ENCODE measurements at places on chromosomes 7 and 10. TPM values are rescaled to one million over a fixed set of nuclear protein-coding genes. Genes with fewer than 3 reads are reported as not detected.

HOXA3 gene
- total RNA-seq = not detected

CDC14C gene
- total RNA-seq = not detected

NUB1 gene
- total RNA-seq = 67.3 TPM

OR2A5 gene
- not detected for total RNA-seq

AKR1D1 gene
- total RNA-seq = not detected

- DNase-seq = peak; percentile 52
Measured at GRCh38 chr10:6491841-6492609, 88.1 kb downstream of the PRKCQ start.

DNA sequence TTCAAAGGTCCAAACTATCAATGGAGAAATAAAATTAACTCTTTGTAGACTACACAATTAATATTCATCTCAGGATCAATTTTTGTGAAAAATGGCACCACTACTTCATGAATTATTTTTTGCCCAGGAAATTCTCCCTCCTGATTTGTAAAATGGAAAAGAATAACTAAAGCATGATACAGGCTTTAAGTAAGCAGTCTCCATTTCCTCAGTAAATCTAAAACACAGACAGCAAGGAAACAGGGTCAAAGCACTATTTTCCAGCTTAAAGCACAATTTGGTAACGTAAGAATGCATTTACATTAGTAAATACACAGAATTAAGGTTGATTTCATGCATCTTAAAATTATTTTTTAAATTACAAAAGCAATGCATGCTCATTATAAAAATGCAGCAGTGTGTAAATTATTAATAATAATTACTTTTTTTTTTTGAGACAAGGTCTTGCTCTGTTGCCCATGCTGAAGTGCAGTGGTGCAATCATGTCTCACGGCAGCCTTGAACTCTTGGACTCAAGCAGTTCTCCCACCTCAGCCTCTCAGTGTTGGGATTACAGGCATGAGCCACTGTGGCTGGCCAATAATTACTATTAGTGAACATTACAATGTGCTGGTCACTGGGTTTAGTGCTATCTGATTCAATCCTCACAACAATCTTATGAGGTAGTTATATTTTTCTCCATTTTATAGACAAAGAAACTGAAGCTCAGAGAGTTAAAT is 26.1 kb upstream of the VCL start:
- no peak for DNase-seq

GRCh38 chr7:81013083-81013817 is 94.4 kb upstream of the SEMA3C start:
- no peak for DNase-seq

- no peak for DNase-seq
Measured at GRCh38 chr7:85130702-85131101, 56.2 kb downstream of the SEMA3D start.

- no peak for DNase-seq
Measured at GRCh38 chr10:17146892-17147291, 17.3 kb upstream of the CUBN start.

- no peak for DNase-seq
Measured at GRCh38 chr10:59617996-59618395, 91.7 kb downstream of the SLC16A9 start.

GRCh38 chr10:112296908-112297331 is 13.7 kb downstream of the TECTB start:
- no peak for DNase-seq

- no peak for DNase-seq
Measured at GRCh38 chr7:638256-639011, 88.1 kb upstream of the DNAAF5 start.

GRCh38 chr7:1854866-1855724 is 185.0 kb downstream of the ELFN1 start:
- no peak for DNase-seq

DNA sequence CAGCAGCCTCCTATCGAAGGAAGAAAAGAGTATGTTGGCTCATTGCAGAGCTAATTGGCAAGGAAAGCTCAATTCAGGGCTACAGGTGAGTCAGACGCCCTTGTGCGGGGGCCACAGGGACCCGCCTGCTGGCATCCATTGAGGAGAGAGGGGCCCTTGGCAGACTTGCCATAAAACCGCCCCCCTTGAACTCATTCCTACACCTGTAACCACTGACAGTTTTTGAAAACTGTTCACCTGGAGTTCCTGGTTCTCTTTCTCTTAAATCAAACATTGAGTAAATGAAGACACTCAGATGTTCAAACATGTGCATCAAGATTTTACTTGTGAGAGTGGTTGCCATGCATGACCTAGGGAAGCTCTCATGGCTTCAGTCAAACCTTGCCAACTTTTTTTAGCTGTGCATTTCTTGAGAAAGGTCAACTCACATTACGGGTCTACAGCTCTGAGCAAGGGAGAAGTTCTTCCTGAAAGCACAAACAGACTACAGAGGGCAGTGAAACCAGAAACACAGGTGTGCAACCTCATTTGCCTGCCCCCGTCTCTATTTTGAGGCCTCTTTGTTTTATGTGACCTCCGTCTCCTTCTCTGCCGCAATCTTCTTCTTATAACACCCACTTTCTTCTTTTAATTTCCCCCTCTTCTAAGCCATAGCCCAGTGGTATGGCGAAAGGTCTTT is 87.8 kb downstream of the TBXAS1 start:
- no peak for DNase-seq

DNA sequence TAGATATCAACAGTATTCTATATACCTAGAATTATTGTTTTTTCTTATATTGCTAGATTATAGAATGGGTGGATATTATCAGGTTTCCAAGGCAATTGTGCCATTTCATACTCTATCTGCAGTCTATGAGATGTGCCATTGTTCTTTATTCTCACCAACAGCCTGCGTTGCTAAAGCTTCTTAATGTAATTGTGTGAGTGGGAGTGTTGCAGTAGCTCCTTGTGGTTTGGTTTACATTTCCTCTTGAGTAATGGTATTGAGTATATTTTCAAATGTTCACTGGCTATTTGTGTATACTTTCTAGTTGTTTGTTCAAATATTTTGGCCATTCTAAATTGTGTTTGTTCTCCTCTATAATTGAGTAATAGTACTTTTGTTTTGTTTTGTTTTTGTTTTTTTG is 199.2 kb downstream of the TFEC start:
- no peak for DNase-seq

- no peak for DNase-seq
Measured at GRCh38 chr10:123663522-123663921, 2.6 kb upstream of the GPR26 start.

All from activated CD4-positive, alpha-beta memory T cell treated with anti-CD3 and anti-CD28 coated beads, Interleukin-2, amount 10 ng/mL, durations not matched to agents 7 days and 5 days (primary cell).